HT1080 (cell line): ENCODE measurements at places on chromosomes 1 and 21. TPM values are rescaled to one million over a fixed set of nuclear protein-coding genes. Genes with fewer than 3 reads are reported as not detected.

DNA sequence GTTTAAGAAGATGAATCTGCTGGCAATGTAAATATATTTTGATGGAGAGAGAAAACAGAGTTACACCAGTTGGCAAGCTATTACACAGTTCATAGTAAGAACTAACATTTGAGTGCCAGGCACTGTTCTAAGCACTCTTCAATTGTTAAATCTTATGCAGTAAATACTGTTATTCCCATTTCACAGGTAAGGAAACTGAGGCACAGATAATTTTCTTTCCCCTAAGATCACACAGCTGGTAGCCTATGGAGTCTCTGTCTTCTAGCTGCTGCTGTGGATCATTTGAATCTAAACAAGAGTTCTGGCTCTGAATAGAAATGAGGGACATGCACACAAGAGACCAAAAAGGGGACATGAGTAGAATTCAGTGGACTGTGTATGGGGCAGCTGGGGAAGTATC lies 8.0 kb downstream of the ANGPTL1 start:
- no peak for DNase-seq

DNA sequence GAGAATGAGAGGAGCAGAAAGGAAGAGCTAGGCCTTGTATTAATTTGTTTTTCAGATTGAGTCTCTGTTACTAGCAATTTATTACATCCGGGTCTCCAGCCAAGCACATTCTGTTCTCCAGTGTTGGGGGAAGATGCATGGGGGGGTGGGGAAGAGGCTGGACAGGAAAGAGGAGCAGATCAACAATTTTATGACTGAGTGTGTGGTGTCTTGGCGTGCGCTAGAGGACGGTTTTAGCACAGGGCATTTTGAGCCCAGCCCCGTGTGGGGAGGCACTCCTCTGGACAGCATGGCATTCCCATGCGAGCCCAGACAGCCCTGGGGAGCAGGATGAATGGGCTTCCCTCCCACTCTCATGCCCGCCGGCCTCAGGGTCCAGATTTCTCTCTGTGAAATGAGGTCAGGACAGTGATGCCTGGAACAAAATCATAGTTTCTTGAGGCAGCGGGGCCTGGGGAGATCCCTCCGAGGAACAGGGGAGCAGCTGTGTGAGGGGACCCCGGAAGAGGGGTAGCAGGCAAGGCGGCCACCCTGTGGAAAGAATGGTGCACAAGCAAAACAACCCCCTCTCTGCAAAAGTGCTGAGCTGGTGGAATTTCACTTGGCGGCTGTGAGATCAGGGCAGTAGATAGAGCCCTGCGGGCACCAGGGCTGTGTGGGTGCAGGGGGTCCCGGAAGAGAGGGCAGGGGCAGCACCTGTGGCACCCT lies 16.3 kb downstream of the SOX13 start:
- no peak for DNase-seq

GRCh38 chr1:19981507-19982312 lies 2.3 kb upstream of the PLA2G2A start:
- no peak for DNase-seq

GRCh38 chr1:248924696-248925532 lies 18.9 kb downstream of the PGBD2 start:
- DNase-seq: peak; percentile 77

DNA sequence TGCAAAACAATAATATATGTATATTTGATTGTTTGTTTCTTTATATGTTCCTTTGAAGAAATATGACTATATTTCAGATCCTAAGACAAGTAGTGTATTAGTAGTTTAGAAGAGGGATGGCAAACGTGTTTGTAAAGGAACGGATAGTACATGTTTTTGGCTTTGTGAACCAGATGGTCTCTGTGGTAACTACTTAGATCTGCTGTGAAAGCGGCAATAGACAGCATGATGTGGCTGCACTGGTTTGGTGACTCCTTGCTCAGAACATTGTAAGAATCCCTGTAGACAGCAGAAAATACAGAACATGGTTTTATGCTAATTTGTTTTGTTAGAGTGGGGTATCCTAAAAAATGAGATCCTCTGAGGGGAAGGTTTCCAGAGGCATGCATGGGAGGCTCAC lies 3.1 kb downstream of the ACADM start:
- no peak for DNase-seq

DNA sequence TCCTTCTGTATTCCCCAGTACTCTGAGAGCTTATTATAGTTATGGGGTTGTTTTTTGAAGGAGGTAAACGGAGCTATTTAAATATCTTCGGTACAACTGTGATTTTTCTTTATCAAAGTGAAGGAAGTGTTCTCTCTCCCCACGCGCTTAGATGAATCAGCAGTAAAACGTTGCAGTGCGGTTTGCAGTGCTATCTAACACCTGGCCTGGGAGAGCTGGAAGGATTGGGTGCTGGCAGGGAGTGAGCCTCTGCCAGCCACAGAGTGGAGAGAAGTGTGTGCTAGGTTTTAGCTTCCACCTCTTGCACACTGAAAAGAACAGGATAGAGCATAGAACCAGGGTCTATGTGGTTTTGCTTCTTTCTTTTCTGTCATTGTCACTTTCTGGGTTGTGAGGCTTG lies 165.9 kb downstream of the SDCCAG8 start:
- DNase-seq: peak; percentile 86

GRCh38 chr1:110291241-110292030 lies 47.7 kb upstream of the RBM15 start:
- DNase-seq: no peak

GRCh38 chr1:27569506-27570291 lies 34.2 kb downstream of the AHDC1 start:
- DNase-seq: no peak

DNA sequence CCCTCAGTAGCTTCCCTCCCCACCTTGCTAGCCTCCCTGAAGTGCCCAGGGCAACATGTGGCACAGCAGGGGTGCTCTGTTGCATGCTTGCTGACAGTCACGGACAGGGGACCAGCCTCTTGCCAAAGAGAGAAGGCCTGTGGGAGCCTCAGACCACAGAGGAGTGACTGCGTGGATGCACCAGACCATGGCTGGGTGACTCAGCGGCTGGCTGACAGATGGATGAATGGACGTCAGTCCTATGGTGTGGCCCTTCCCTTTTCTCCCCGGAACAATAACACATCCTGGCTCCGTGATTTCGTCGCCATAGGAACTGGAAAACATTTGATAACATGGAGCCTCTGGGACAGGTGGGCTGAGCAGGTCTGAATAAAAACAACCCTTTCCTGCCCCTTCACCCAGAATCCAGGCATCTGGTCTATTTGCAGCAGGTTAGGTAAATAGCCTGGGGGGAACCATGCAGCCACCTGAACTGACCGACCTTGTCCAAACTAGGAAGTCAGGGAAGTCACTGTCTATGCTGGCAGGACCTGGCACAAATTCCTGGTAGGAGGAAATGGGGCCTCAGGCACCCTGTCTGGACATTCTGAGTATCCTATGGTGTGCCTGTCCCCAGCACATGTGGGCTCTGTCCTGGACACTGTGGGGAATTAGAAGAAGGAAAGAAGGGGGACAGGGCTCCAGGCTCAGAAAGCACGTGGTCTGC lies 53.3 kb downstream of the NENF start:
- peak; percentile 96 for DNase-seq

Gene LAPTM5
- total RNA-seq: 0.50 and 1.5 TPM in 2 replicates

Gene SLAMF9
- total RNA-seq: 10.7 and 15.9 TPM in 2 replicates

Gene IQCC
- 3.0 and 3.5 TPM in 2 replicates for total RNA-seq
